ENCODE measurements at places on chromosomes 1 and 21. TPM values are rescaled to one million over a fixed set of nuclear protein-coding genes. Genes with fewer than 3 reads are reported as not detected.

- no peak for DNase-seq
These were observed 51.2 kb upstream of the COA6 start for GRCh38 chr1:234322097-234322496.

VSIG8 gene
- not detected for total RNA-seq

DNA sequence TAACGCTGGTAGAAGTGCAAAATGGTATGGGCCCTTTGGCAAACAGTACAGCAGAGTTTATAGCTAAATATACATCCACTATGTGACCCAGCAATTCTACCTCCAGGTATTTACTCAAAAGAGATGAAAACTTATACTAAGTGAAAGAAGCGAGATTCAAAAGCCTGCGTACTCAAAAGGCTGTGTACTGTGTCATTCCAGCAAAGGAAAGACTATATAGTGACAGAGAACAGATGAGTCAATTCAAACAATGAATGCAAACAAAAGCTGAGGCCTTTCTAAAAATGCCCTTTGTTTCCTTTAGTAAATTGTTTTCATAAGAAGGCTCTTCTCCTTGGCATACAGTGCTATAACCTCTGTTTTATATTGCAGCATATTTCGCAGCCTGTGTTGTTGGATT, 268.8 kb upstream of the CSF3R start:
- DNase-seq, result no peak

ADAM30 gene
- total RNA-seq, result not detected

H3-3A gene
- total RNA-seq, result 638 TPM

DNA sequence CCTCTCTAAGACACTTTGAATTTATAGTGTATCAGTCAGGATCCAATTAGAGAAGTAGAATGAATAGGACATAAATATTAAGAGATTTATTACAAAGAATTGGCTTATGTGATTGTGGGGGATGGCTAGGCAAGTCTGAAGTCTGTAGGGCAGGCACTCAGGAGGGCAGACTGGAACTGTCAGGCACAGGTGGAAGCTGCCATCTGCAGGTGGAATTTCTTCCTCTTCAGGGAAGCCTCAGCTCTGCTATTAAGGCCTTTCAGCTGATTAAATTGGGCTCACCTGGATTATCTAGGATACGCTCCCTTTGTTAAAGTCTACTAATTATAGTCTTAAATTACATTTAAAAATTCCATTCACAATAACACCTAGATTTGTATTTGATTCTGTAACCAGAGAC, 92.0 kb upstream of the HAO2 start:
- DNase-seq, result no peak
